ENCODE measurements at places on chromosomes 1 and 21.

DNA sequence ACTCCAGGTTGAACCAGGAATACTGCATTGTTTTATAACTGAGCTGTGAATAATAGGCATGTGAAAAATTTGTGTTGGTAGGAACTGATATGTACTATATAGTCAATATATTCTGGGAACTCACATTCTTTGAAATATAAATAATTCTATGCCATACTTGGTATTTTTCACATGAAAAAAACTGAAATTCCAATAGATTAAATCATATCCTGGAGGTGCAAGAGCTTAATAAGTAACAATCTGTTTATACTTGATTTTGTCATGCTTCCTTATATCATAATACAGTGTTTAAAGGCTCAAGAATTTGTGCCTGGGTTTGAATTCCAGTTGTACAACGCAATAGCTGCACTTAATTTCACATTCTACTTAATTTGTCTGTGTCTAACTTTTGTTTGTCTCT, 387.0 kb downstream of the USP25 start:
- DNase-seq: peak; percentile 11

- DNase-seq: no peak
Observed at GRCh38 chr1:206784471-206784903, 12.2 kb upstream of the IL10 start.

GRCh38 chr1:55364216-55364615, 149.1 kb upstream of the USP24 start:
- DNase-seq: no peak

GRCh38 chr1:178627037-178627436, 98.0 kb upstream of the RALGPS2 start:
- DNase-seq: no peak

DNA sequence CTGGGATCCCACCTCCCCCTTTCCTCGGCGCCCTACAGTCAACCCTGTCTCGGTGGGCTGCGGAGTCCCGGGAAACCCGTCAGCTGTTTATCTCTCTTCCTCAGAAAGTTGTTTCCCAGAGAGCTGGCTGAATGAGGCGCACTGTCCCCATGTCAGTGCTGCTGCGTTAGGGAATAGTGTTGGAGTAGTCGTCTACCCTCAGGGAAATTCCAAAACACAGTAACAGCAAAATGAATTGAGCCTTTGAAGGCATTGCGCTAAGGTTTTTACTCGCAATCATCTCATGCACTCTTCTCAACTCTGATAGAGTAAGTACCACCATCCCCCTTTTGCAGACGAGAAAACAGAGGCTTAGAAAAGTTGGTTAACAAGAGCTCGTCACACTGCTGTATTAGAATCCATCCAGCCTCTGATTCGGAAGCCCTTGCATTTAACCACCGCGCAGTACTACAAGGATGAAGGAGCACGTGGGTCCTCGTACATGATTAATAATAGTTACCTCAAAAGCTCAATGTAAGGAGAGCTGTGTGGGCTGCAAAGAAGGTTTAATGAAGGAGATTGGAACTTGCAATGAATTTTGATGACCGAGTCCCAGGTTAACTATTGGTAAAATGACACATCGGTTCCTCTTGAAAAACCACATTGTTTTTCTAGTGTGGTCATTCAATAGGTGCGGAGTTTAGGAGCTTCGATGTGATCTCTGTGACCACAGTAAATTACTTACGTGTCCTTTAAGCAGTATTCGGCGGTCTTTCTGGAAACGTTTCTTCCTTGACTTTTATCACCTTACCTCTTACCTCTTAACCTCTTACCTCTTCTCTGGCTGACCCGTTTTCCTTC, 788 bp upstream of the EDEM3 start:
- DNase-seq: peak; percentile 5

- no peak for DNase-seq
Observed at GRCh38 chr1:39435597-39435996, 55.8 kb upstream of the BMP8A start.

- DNase-seq: no peak
Observed at GRCh38 chr1:41380195-41380594, 19.0 kb downstream of the FOXO6 start.

DNA sequence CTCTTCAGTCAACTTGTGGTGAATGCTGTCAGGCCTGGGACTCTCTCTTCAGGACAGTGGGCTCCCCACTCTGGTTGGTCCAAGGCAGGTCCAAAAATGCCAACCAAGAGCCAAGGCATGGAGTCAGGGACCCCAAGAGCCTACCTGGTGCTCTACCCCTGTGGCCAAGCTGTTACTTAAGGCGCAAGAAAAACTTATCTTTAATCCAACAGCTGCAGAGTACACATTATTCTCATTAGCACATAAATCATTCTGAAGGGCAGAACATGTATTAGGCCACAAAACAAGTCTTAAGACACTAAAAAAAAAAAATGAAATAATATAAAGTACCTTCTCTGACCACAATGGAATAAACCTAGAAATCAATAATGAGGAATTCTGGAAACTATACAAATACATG, 65.7 kb downstream of the FAF1 start:
- DNase-seq: no peak

DNA sequence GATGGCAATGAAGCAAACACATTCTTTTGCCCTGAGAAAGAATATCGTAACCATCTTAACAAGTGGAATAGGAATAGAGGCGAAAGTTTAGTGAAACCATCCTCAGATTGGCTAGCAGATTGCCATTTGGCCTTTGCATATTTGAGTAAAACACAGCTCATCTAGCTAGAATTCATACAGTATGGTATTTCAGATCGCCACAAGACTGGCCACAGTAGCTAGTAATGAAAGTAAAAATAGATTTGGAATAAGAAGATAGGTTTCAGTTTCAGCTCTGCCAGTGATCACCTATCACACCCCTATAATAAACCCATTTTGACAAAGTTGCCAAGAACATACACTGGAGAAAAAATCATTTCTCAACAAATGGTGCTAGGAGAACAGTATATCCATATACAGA, 294.9 kb downstream of the LRRIQ3 start:
- DNase-seq: no peak

DNA sequence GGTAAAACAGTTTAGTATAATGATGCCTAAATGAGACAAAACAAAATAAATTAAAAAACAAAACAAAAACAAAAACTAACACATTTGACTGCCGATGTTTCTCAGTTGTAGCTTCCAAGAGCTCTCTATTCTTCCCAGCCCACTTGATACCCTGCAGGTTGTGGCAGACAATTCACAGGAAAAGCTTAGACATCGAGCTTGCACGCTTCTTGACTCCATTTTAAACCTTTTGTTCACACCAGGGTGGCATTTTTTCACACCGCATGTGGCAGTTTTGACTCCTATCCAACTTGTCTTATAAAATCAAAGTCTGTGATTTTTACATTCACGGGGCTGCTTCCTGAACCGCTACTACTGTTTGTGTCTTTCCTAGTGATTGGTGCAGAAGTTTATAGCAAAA, 575.9 kb downstream of the USP25 start:
- no peak for DNase-seq

DNA sequence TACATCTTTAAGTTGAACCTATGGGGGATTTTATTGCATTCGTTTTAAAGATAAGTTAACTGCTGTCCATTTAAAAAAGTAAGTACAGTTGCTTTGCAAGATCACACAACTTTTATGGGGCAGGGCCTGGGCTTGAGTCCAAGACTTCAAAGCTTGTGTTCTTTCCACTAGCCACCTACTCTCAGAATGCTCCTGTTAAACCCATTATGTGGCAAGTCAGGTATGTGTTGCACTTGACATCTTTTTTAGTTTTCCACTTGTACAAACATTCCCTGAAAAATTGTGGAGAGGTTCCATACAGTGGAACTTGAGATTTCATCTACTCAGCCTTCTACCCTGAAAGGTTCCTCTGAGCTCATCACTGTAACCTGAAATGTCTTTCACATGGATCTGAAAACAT, 235.5 kb upstream of the SGIP1 start:
- no peak for DNase-seq

DNA sequence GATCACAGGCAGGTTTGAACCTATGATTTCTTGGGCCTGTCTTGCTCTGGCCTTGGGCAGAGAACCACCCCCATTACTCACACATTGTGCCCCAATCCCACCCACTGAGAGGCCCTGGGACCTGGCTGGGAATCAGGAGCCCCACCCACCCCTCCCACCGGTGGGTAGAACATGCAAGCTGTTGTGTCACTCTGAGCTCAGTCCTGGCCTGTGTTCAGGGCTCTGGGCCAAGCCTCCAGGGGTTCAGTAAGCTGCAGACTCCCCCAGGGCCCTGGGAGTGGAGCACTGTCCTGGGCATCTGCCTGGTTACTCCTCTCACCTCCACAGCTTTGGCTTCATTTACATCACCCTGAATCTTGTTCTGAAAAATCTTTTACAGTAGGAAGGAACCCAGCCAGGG, 270.5 kb downstream of the RRAGC start:
- DNase-seq: no peak

DNA sequence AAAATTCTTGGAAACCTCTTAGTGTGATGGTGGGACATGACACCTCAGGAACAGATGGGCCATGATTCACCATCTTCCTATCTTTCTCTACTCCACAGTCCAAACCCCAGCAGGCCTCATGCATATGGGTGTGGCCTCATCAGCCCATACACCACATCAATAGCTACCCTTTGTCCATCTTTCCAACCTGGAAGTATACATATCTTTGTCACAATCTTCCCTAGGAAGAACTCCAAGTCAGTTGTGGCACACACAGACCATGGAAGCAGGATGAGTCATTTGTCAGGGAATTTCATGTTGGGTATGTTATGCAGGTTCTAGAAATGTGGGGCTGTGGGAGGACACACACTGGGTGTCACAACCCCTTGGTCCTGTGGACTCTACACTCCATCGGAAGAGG, 30.5 kb upstream of the CLCA4 start:
- no peak for DNase-seq

GRCh38 chr1:239677362-239677761, 291.0 kb downstream of the CHRM3 start:
- DNase-seq: no peak

- no peak for DNase-seq
Observed at GRCh38 chr1:24284156-24284471, 35.0 kb upstream of the GRHL3 start.

GRCh38 chr21:31772674-31773555, 41.0 kb upstream of the SCAF4 start:
- no peak for DNase-seq

GRCh38 chr1:20633190-20634064, at the start of gene PINK1:
PINK1 (plus strand) TSS chr1:20633458; CDS start chr1:20633549, 91 bp downstream.
- DNase-seq: peak; percentile 49

GRCh38 chr21:42103843-42104242, 32.7 kb downstream of the UMODL1 start:
- no peak for DNase-seq

GRCh38 chr1:44641126-44642102, 32.9 kb downstream of the TMEM53 start:
- DNase-seq: no peak

DNA sequence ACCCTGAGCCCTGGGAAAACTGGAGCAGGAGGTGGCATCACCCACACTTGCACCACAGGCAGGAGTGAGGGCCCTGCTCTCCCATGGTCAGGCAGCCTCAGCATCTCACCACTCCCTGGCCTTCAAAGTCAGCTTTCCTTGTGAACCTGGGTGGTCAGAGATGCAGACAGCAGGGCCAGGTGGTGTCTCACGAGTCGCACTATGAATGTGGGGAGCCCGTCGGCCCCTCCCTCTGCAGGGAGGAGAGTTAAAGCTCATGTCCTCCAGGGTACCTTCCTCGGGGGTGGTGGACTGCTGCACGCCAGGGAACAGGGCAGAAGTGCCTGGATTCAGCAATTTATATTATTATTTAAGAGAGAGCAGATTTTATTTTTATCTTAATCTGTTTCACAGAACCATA, 24.1 kb downstream of the ABCG1 start:
- no peak for DNase-seq

DNA sequence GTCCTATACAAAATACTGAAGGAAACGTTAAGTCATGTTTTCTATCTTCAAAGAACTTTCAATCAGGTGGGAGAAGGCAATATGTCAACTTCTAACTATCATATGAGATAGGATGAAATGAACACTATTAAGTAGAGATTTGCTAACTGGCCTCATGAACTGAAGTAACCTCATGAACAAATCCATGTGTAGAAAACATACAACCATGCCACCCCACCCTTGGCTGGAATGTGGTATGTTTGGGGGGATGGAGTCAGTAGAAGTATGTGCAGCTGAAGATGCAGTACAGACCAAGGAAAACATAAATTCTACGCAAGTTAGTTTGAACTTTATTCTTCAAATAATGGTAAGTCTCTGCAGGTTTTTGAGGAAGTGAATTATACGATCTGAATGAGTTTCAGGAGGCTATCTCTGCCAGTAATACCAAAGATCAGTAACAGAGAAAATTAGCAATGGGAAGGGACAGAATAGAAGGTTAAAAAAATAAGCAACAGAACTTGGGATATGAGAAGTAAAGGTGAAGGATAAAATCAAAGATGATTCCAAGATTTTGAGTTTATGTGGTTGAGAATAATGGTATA, 4.5 kb downstream of the TRMT1L start:
- no peak for DNase-seq

DNA sequence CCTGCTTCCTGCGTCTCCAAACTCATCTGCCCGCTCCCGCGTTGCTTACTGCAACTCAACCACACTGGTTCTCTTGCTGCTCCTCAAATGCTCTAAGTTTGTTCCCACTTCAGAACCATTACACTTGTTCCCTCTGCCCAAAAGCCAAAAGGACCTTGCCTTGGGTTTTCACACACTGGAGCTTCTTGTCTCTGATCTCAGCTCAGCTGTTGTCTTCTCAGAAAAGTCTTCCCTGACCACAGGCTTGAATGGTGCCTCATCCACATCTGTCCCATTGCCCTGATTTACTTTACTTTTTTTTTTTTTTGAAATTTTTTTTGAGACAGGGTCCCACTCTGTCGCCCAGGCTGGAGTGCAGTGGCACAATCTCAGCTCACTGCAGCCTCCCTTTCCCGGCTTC, 44.3 kb upstream of the SYT14 start:
- no peak for DNase-seq

- DNase-seq: no peak
Observed at GRCh38 chr1:26375081-26375480, 2.5 kb upstream of the ZNF683 start.

DNA sequence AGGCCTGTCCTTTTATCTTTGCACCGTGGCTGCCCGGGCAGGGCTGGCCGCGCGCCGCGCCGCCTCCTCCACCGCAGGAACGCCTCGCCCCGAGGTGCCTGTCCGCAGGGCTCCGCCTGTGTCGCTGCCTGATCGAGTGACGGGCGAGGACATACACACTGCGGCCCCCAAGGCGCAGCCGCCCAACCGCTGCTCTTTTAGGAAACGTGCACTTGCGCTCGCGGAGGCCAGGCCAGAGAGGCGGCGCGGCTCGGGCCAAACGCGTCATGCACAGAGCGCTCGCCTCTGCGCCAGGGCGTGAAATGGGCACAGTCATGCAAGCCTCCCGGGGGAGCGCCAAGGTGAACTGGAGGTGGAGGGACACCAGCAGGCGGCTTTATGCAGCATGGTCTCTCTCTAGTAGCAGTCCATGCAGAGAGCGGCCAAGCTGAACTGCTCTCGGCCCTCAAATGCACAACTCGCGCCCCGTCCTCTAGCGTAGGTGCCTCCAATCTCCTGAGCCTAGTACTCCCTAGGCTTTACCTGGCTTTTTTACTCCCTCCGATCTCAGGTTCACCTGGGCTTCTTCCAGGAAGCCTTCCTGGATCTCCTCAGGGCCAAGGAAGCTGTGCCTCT, 12.9 kb downstream of the TRABD2B start:
- DNase-seq: no peak

Data from HFF-Myc (cell line).